Left ventricle myocardium inferior (tissue), 1 donor: ENCODE measurements at places on chromosomes 5 and 9.

GRCh38 chr9:82147798-82148425 lies 159.3 kb downstream of the SPATA31D1 start:
- DNase-seq = no peak

DNA sequence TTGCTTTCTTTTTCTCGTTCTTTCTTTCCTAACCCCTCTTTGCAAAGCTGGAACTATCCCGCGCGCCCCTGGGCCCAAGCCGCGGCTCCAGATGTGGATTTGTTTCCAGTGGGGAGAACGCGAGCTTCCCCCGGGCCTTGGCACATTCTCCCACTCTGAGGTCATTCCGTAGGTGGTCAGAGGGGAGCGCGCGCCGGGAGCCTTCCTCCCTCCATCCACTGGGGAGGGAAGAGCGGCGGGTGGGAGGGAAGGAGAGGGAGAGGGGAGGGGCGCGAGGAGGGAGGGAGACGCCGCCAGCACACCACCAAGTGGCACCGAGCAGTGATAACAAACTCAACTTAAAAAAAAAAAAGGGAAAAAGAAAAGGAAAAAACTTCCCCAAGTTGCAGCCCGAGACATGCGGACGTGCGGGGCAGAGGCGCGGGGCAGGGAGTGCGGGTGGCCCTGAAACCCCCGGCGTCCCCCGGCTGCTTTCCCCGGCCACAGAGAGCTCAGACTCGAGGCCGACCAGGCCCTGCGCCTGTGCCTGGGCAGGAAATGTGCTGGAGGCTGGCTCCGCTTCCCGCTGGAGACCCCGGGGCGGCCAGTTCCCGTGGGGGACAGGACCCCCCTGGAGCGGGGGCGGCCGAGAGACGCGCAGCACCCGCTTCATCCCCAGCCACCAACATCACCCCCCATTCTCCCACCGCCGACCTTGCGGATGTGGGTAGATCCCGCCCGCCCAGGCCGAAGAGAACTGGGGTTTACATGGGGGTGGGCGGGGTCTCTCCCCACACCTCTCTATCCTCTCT lies 3.1 kb downstream of the IER5L start:
- peak; percentile 87 for DNase-seq

- no peak for DNase-seq
These were observed 28.1 kb downstream of the PIK3R1 start for GRCh38 chr5:68243681-68244080.

- no peak for DNase-seq
These were observed 42.8 kb downstream of the SHB start for GRCh38 chr9:38026021-38026809.

DNA sequence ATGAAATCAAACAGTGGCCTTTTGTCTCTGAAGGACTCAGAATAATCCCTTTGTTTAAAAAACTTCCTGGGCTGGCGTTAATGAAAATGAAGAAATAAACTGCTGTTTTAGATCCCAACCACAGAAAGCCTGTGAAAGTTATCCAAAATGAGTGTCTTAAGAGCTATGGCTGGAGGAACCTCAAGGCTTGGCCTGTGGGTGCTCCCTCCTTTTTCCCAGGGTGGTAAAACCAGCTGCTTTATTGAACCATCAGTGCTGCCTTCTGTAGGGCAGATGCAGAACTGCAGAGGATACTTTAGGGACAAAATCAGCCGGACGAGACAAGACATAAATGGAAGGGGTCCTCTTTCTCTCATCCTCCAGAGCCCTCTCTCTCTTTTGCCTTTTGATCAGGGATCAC lies 100.9 kb downstream of the SMARCA2 start:
- no peak for DNase-seq

GRCh38 chr9:75997206-75997605 lies 106.7 kb downstream of the PCSK5 start:
- no peak for DNase-seq

DNA sequence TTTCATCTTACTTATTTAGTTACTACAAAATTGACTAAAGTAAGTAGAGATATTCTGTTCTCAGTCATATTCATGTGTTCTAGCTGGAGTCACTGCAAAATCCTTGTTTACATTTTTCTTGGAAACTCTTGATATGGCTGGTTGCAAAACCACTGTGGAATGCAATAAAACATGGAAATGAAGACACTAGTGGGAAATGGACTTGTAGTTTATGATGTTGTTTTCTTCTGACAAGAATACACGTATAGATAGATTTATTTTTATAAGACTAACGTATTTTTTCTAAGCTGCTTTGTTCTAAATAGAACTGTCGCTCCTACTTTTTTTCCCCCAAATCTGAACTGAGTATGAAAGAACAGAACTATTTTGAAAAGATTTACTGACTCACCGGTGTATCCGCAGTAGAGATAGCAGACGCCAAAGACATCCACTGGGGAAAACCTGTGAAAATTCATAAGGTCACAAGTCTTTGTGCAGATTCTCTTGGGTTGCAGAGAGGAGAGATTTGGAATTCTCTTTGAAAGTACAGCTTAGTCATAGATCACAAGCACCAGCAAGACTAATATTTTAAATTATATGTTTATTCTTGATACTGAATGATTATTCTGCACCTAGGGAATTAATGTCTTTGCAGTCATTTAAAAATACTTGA lies 119.6 kb upstream of the TAF11L2 start:
- no peak for DNase-seq

DNA sequence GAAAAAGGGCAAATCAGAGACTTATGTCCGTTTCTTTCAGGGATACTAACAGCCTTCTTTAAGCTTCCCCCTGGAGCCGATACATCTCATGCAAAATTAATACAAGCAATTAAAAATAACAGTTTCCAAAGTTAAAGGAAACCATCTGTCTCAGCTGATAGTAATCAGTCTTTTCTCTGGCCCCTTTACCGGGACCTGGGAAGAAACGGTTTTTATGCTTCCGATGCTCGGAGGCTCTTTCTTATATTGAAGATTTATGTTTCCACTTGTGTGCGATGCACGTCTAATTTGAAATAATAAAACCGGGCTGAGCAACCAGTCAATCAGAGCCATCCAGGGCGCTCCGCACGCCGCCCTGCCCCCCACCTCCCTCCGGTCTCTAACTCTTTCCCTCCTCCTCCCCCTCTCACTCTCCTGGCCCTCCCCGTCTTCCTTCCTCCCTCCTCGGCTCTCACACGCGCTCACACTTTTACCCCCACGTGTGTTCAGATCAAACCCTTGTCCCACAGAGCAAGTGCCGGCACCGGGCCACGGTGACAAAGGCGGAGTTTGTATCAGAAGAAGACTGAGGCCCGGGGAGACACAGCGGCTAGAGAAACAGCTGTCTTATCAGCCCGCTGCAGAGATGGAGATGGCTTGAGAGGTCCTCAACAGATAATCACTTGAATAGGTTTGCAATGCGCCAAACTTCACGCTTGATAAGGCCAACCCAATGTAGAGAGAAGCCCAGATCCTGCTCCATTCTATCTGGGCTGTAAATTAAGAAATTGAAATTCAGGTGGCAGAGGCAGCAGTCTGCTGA lies 5.1 kb upstream of the ELAVL2 start:
- DNase-seq = no peak

GRCh38 chr5:68953231-68953874 lies 140.5 kb upstream of the SLC30A5 start:
- DNase-seq = no peak

DNA sequence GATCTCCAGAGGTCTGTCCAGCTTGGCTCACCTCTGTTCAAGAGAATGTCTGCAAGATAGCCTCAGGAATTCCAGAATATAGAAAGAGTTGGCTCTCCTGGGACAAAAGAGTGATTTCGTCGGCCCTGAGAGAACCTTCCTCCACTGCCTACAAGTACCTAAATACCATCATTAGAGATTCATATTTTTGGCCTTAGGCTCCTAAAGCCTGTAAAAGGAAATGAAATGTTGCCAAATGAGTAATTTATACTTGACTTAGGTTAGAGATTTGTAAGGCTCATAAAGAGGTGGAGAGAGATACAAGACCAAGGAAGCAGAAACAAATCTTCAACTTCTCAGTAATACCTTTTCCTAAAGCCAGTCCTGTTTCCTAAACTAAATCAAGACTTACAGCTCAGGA lies 146.2 kb downstream of the CCDC192 start:
- no peak for DNase-seq
